ENCODE measurements at places on chromosomes 13 and 19.
A peak's percentile ranks its signal among the peaks of the same experiment; 100 is the strongest.

GRCh38 chr19:17807731-17808316, 12.9 kb downstream of the B3GNT3 start:
- DNase-seq = peak; percentile 29

GRCh38 chr13:77836423-77836822, 82.2 kb downstream of the EDNRB start:
- DNase-seq = no peak

DNA sequence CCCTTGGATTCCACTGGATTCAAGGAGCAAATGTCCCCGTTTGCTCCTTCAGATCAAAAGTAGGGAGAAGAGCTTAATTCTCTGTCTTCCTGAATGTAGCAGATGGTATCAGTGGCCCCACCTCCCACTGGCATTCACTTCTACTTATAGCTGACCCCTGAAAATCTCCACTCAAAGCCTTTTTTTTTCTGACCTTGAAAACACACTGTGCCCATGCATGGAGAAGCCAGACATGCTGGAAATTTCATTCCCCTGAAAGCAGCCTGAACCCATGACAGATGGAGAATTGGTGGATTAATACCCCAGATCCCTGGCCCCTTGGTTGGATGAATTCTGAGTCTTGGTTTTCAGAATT, 76.6 kb upstream of the UBAC2 start:
- DNase-seq = no peak

GRCh38 chr19:19470579-19470978, 44.8 kb downstream of the TSSK6 start:
- no peak for DNase-seq

DNA sequence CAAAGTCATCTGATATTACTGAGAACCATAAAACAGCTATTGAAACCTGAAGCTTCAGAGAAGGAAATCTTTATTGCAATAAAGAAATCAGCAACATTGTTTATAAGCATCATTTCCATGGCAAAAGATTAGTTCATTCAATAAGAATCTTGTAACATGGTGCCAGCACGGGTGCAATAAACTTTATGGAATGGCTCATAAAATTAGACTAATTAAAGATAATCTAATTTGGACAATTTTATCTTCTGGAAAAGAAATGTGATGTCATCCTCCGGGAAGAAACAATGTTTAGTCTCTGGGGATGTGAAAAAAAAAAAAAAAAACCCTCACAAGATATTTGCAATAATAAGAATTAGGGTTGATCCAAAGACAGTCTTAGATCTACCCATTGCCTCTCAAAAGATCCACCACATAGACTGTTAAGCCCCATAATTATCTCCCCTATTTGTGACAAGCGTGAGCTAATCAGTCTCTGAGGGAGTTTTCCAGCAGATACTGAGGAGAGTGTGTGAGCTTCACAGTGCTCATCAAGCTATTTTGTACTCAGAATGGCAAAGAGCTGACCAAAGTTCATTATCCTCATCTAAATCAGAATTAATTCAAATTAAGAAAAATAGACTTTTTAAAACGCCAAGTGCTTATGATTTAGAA, 297.0 kb upstream of the EDNRB start:
- no peak for DNase-seq

- DNase-seq = peak; percentile 61
Observed at GRCh38 chr19:47765523-47766358, 12.8 kb upstream of the SELENOW start.

GRCh38 chr13:50071379-50071778, 56.1 kb downstream of the KCNRG start:
- no peak for DNase-seq

GRCh38 chr13:108961542-108962125, 332.2 kb downstream of the MYO16 start:
- DNase-seq = peak; percentile 4

DNA sequence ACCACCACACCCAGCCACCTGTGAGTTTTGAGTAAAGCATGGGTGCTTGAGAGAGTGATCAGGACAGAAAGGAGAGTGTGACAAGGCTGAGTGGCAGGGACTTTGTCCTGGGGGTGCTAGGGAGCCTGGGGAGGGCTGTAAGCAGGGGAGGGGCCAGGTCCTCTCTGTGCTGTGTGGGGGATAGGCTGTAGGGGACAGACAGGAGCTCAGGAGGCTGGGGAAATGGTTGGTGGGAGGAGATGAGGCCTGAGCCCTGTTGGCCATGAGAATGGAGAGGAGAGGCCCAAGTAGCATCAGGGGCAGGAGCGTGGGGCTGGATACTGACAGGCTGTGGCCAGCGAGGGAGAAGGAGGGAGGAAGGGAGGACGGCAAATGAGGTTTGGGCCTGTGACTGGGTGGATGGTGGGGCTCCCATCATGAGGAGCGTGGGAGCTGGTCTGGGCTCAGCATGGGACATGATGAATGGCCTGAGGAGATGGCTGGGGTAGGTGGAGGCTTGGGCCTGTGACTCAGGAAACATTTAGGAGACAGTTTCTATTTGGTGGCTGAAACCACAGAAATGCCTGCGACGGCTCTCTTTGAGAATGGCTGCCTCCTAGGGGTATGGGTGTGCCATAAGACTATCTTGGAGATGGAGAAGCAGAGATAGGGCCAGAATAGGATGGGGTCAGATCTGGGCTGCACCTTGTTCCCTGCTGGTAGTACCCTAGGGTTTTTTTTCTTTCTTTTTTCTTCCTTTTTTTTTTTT, 25.0 kb downstream of the GRIN2D start:
- DNase-seq = peak; percentile 59

- DNase-seq = no peak
Observed at GRCh38 chr13:41611385-41611784, 154.0 kb downstream of the RGCC start.

- DNase-seq = no peak
Observed at GRCh38 chr13:111898956-111899713, 167.8 kb upstream of the SOX1 start.

DNA sequence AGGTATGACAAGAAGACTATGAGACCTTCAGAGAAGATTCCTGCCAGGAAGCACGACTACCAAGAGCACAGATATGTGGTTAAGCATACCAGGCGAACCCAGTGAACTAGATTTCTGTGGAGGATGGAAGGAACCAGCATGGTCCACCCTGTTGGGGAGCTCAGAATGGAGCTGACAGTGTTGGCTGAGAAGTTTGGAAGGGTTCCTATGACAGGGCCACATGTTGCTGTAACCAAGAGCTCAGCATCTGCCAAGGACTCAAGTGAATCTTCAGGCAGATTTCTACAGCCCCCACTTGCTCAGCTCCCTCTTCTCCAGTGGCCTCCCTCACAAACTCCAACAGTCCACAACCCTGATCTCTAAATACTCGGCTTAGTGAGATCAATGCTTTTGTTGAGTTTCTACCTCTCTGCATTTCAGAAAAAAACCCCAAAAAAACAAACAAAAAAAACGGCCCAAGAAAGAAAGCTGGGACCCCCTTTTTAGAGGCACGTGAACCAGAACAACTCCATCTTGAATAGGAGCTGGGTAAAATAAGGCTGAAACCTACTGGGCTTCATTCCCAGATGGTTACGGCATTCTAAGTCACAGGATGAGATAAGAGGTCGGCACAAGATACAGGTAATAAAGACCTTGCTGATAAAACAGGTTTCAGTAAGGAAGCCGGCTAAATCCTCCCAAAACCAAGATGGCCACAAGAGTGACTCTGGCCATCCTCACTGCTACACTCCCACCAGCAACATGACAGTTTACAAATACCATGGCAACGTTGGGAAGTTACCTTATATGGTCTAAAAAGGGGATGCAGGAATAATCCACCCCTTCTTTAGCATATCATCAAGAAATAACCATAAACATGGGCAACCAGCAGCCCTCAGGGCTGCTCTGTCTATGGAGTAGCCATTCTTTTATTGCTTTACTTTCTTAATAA, 691.1 kb downstream of the UQCRFS1 start:
- no peak for DNase-seq

- peak; percentile 4 for DNase-seq
Observed at GRCh38 chr19:6925801-6926751, 38.7 kb downstream of the ADGRE1 start.

DNA sequence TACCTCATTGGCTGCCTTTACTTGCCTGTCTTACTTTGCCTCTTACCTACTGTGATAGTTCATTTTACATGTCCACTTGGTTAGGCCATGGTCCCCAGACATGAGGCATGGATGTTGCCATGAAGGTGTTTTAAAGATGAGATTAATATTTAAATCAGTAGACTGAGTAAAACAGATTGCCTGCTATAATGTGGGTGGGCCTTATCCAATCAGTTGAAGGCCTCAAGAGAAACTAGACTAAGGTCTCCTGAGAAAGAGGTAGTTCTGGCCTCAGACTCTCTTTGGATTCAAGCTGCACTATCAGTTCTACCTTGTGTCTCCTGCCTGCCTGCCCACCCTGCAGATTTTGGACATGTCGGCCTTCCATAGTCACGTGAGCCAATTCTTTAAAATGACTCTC, 26.1 kb downstream of the ADGRE3 start:
- no peak for DNase-seq

DNA sequence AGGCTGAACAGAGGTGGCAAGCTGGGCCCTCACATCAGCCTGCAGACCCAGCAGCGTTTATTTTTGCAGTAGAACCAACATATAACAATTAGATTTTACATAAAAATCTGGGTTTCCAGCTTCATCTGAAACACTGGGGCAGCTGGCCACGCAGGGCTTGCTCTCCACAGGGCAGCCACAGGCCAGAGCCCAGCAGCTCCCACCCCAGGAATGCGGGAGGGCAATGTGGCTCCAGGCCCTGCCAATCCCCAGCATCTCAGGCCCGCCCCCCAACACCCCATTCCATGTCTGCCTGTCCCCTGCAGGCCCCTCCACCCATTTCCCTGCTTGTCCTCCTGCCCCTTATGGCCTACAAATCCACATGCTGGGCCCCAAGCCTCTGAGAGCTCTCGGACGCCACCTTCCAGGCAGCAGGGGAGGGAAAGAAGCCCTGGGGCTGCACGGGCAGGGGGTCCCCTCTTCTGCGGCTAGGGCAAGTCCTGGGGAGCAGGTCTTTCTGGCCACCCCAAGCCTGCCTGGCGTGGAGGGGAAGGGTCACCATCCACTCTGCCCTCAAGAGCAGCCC, 15.0 kb upstream of the VSTM2B start:
- no peak for DNase-seq

DNA sequence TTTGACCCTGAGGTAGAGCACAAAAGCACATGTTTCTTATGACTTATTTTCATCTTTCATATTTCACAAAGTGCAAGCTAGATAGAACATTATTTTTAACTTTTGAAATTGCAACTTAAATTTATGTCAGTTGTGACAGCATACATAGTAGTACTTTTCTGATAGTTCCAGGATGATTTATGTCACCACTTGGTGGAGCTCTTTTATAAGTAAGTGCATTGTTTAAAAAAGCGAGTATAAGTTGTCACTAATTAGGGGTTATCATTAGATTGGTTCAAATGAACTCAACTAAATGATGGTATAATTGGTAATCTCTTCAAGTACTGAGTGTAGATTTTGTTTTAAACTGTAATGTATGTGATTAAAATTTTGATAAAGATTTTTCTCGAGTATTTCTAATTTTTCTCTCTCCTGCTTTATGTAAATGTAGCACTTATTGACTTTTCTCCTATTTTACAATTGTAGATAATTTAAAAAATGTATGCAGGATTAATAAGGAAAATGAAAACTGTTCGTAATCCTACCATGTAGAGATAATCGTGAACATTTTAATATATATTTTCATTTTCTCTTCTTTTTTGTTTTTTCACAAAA, 31.1 kb downstream of the RB1 start:
- DNase-seq = no peak

DNA sequence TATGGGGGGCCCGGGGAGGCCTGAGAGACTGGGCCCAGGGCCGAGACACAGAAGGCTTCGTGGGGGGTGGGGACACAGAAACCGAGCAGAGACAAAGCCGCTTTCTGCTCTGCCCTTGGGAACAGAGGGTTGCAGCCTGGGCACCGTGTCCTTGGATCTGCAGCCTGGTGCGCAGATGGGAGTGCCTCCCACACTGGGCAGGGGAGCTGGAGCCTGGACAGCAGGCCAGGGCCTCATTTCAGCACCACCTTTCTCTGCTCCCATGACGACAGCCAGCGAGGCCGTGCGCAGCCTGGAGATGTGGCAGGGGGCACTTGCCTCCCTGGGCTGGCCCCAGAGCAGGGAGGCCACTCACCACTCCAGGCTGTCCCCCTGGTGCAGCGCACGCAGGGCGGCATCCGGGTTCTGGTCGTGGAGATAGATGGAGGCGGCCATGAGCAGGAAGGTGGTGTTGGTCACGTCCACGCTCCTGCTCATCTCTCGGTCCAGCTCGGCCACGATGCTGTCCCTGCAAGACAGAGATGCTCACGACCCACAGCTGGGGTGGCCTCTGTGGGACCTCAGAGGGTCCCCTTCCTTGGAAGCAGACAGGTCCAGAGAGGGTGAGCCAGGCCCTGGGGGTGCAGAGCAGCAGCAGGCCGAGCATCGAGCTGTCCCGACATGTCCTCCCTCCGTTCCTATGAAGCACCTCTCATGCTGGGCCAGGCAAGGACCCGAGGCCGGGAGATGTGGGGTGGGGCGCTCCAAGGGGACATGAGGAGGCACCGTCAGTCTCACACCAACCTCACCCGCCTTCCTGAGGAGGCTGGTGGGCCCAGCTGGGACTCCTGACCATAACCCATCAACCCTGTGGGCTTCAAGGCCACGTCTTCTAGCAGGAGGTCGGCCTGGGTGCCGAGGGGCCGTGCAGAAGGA, 10.9 kb upstream of the CERS1 start:
- DNase-seq = no peak

- no peak for DNase-seq
Observed at GRCh38 chr19:35408284-35409171, 37.7 kb downstream of the GPR42 start.

DNA sequence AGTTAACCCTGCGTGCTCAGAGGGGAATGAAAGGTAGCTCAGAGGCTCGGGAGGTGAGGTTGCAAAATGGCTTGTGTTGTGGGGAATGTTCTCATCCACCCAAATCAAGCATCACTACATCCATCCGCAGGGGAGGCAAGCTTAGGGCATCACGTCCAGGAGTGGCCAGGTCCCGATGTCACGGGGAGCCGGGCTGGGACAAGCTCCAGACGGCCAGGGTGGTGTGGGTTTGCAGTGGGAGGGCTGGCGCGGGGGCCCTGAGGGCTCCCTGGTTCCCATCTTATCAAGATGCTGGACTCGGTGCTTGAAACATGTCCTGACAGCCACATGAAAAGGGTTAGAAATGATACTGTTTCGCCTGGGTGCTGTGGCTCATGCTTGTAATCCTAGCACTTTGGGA, 25.8 kb downstream of the EPN1 start:
- no peak for DNase-seq

DNA sequence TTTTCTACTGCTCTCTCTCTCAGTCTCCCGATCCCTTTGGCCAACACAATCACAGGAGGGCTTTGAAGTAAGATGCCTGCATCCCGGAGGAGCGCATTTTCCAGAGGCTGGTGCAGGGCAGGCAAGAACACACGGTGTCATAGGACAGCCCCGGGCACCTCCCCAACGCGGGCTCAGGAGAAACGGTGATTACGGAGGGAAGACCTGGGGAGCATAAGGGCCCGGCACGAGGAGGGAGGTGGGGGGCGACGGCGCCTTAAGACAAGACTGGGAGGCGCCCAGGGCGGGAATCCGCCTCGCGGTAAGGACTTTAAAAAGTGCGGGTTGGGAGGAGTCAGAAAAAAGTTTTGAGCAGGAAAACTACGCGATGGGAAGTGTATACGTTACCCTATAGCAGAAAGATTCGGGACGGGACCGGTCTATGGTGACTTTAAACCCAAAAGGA, 18.7 kb upstream of the ZNF888 start:
- peak; percentile 41 for DNase-seq

Measured in activated CD8-positive, alpha-beta T cell treated with anti-CD3 and anti-CD28 coated beads for 36 hours (primary cell).